Nephron progenitor cell (in vitro differentiated cells): ENCODE measurements at places on chromosomes 4 and X.

GRCh38 chrX:45191820-45192409, 8.8 kb downstream of the DIPK2B start:
- no peak for DNase-seq
- H3K4me1 ChIP-seq: peaks cover 11% of the 10 kb centered on the region
- H3K27ac ChIP-seq: no peak overlapping the region
- no peaks in the 10 kb centered on the region for H3K36me3 ChIP-seq

DNA sequence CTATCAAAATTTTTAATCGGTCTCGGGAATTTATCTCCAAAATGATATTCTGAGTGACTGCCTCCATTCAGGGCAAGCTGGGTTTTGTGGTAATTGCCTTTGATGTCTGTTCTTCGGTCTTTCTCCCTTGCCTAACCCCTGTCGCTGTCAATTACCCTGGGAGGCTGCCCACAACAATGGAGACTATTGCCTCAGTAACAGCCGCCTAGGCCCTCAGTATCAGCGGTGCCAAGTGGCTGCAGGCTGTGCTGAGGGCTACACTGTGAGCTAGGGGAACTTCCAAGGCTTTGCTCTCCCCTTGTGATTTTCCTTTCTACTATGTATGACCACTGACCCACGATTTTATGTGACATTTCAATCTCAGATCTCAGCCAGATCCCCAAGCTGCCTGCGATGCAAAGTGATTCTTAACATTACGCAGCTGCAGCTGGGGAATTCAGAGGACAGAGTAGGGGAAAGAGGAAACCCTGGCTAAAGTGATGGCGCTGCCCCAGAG, 36.3 kb upstream of the REST start:
- H3K27me3 ChIP-seq: no peaks in the 10 kb centered on the region
- H3K36me3 ChIP-seq: no peaks in the 10 kb centered on the region
- DNase-seq: no peak
- H3K4me3 ChIP-seq: peak overlapping the region; percentile 9

GRCh38 chr4:13703096-13703495, 75.6 kb upstream of the BOD1L1 start:
- H3K4me3 ChIP-seq: no peak overlapping the region
- H3K27ac ChIP-seq: no peak overlapping the region
- H3K4me1 ChIP-seq: peaks cover 11% of the 10 kb centered on the region
- peaks cover 13% of the 10 kb centered on the region for H3K27me3 ChIP-seq

- H3K4me1 ChIP-seq: no peaks in the 10 kb centered on the region
- H3K27ac ChIP-seq: no peak overlapping the region
- no peak overlapping the region for H3K4me3 ChIP-seq
- DNase-seq: no peak
- no peaks in the 10 kb centered on the region for H3K36me3 ChIP-seq
Measured at GRCh38 chr4:125482822-125483221, 168.1 kb downstream of the FAT4 start.

GRCh38 chr4:4662230-4662629, 120.4 kb upstream of the STX18 start:
- peaks cover 32% of the 10 kb centered on the region for H3K4me1 ChIP-seq
- peaks cover 18% of the 10 kb centered on the region for H3K36me3 ChIP-seq
- no peak for DNase-seq
- no peaks in the 10 kb centered on the region for H3K27me3 ChIP-seq
- no peak overlapping the region for H3K4me3 ChIP-seq

- H3K27ac ChIP-seq: no peak overlapping the region
- DNase-seq: no peak
- no peak overlapping the region for H3K4me3 ChIP-seq
- peaks cover 4% of the 10 kb centered on the region for H3K4me1 ChIP-seq
Measured at GRCh38 chrX:11137543-11138139, 26.5 kb downstream of the HCCS start.
